Mesothelial cell of epicardium (in vitro differentiated cells): ENCODE measurements at places on chromosomes 6 and 20.

DNA sequence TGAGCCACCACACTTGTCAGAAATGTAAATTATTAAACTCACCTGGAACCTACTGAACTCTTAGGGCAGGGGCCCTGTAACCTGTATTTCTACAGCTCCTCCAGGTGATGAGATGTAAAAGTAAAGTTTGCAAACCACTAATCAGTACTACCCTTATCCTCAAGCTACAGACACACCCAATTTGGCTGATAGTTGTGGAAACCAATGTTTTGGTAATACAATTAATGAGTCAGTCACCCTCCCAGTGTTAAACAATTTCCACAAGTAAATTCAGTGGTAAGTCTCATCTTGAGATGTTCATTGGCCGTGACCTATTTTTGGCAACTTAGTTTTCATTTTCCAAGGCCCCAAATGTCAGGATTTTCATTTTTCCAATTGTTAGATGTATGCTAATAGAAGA, 29.6 kb downstream of the GCNT2 start:
- DNase-seq = no peak

DNA sequence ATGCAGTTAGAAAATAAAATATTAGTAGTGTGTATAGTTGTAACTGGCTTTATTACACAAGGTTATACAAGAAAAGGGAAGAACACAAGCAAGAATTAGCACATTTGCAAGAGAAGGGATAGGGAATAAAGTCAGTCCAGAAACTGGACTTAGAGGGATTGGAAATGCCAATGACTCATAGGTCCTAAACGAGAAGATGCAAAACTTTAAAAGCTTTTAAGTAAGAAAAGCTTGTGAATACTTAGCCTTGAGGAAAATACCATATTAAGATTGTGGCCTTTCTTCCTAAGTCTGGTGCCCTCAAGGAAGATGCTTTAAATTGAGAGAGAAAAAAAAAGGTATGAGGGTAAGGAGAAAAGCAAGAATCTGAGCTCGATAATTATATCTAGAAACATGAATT, 102.3 kb upstream of the MCHR2 start:
- DNase-seq = no peak

DNA sequence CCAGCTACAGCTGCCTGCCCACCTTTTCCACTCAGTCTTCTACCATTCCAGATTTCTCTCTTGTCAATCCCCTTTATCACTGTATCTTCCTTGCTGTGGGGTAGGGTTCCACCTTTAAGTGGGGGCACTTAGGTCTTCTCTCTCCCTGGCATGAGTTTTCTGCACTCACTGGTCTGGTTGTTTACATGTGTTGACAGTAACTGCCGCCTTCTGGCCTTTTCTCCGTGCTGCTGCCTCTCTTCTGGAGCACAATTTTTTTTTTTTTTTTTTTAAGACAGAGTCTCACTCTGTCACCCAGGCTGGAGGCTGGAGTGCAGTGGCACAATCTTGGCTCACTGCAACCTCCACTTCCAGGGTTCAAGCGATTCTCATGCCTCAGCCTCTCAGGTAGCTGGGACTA, 12.0 kb downstream of the RNF114 start:
- DNase-seq = no peak

GRCh38 chr6:128256095-128256494, 264.3 kb downstream of the PTPRK start:
- DNase-seq = no peak

DNA sequence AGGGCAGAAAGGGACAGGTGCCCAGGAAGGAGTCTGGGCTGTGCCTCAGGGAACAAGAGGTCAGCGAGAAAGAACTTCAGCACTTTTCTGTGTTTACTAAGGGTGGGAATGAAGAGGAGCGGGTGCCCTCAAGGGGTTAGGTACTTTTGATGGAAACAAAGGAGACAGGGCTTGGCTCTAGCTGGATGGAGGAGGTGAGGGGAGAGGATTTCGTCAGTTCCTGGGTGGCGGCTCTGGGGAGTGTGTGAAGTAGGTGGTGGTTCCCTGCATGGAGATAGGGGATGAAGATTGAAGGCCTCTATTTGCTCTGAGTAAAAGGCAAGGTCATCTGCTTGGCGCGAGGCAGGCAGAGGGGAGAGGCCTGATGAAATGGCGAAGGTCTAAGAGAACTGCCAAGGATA, 40.0 kb upstream of the ANKRD60 start:
- no peak for DNase-seq

DNA sequence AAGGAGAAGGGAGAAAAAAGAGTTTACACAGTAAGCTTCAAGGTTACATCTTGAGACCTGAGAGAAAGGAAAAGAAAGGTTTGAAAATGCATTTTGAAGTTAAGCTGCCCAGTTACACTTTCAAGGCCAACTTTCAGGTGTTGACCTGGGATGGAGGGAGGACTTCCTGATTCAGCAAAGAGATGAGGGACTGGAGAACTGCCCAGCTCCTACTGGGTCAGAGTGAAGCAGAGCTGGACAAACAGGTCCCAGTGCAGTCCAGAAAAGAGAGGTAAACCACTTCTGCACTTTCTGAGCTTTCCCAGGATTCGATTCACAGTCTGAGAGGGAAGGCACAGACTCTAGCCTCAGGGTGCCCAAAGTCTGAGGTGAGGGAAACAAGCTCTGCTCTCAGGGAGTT, 6.0 kb upstream of the TJAP1 start:
- no peak for DNase-seq

GRCh38 chr20:49699200-49699992, 14.3 kb downstream of the B4GALT5 start:
- no peak for DNase-seq

- no peak for DNase-seq
These were observed 34.7 kb upstream of the TOP1 start for GRCh38 chr20:40993794-40994540.

GRCh38 chr20:43844778-43845614, 69.7 kb upstream of the TOX2 start:
- DNase-seq = no peak

- no peak for DNase-seq
These were observed 175.6 kb downstream of the SYNE1 start for GRCh38 chr6:152461556-152461955.

GRCh38 chr20:34362502-34363061, 491 bp upstream of the ITCH start:
- DNase-seq = no peak

GRCh38 chr6:98156580-98156979, 677.8 kb upstream of the POU3F2 start:
- DNase-seq = no peak

DNA sequence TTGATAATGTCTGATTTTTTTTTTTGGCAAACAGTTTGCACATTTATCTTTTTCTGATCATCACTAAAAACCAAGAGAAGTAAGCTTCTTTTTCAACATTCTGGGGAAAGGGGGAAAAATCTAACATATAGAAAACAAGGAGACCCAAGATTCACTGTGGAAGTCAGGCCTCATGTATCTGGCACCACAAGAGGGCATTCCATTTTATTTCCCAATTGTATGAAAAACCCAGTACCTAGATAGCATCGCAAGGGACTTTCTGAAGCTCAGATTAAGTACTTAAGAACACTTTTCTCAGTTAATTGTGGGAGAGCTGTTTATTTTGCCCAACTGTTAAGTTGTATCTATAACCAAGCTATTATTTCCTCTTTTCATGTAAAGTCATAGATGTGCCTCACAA, 152.9 kb downstream of the KLHL32 start:
- no peak for DNase-seq

GRCh38 chr6:81682235-81682795, 70.2 kb downstream of the TENT5A start:
- DNase-seq = no peak
